COLO829 (cell line): ENCODE measurements at places on chromosomes 5 and 9.

DNA sequence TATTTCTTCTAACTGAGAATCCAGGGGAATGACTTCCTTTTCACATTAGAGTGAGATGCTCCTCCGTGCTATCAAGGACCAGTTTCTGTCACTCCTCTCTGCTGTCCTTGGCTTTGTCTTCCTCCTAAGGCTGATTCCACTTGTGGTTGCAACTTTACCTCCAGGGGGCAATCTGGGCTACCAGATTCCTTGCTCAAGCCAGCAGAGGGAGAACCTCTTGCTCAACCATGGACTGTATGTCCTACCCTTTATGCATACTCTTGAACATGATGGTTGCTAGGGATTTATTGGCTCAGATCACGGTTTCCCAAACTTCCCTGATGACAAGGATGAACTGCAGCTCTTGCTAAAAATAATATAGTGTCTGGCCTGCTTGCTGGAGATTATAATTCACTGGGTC is 24.0 kb downstream of the NNT start:
- DNase-seq: peak; percentile 72

DNA sequence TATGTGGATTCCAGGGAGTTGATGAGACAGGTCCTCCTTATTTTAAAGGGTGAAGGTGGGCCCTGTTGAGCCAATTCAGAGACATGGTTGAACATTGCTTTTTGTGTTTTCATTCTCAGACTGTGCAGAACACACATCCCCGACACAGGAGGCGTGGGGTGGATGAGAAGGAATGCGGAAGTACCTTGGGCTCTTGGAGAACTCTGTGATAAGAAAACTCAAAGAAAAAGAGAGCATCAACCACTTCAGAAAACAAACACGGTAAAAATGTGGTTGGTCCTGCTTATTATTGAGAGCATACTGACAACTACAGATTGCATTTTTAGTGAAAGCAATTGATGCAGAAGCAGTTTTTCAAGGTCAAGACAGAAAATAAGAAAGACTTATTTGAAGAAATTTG is 659.8 kb downstream of the IRX1 start:
- no peak for DNase-seq

DNA sequence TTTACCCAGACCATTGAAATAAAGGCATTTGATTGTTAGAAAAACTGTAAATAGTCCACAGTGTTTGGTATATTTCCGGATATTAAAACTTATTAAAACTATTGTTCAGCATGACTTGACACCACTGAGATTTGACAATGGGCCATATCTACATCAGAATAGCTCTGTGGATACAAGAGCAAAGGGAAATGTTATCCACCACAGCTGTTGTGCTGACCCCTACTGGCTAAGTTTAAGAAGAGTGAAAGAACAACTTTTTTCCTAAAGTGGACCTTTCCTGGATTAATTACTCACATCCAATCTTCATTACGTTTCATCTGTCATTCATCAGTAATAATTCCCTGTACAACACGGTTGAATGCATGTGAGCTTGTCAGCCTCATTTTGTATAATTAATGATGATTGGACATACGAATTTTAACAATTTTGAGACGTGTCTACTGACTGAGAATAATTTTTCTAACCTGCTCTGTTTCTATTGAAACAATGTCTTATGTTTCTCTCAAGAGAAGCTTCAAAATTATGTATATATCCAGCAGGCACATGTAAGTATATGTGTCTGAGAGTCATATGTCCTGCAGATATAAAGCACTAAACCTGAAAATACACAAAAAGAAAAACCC is 1952.6 kb downstream of the MAT2B start:
- peak; percentile 12 for DNase-seq

DNA sequence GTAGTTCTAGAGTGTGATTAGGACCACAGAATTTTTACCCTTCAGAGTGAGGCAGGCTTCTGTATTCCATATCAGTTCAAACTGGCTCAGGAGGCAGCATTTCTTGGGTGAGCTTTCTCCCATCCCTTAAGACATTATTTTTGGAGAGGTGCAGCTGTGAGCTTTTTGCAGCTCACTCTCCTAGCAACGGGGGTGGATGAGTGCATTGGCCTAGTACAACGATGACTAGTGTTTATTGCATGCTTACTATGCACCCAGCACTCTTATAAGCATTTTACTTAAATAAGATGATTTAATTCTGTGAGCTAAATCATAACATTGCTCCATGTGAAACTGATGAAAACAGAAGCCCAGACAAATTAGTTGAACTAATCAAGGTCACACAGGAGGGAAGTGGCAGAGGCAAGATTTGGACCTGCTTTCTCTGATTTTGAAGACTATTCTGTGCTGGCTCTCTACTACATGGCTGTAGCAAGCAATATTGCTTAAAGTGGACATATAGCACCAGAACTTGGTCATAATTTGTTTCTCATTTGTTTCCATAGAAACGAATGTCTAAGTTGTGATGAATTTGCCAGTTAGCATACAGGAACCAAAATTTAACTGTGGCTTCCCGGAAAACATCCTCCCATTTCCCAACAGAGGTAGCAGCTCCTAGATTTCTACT is 372.1 kb upstream of the RIOK2 start:
- DNase-seq: no peak

DNA sequence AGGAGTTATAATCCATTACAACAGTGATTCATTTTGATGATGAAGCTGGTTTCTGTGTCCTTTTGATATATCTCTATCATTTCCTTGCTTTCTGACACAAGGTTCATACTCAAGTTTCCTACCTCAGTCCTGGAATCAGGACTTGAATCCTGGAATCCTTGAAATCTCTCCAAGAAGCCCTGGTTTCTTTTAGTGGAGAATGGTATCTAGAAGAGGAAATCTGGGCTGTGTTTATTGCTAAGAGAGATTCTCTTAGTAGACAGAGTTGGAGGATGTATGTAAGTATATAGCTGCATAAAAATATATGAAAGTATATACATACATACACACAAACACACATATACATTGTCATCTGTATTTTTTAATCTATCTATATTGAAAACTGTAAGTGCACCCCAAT is 114.4 kb downstream of the GCNT1 start:
- DNase-seq: no peak

DNA sequence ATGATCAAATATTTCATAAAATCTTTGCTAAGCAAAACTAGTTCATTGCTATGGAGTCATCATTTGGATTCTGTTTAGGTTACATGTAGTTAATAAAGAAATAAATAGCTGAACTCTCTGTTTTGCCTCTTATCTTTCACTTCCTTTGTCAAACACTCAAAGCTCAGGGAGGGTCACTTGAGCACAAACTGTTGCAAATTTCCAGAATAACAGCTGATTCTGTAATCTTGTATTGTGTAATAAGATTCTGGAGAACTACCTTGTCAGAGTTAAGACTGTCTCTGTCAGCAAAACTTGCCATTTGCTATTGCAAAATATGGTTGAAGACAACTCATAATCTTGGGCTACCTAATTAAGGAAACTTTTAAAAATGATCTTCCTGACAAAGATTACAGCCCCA is 182.0 kb upstream of the MOCS2 start:
- DNase-seq: no peak

GRCh38 chr9:23733495-23734078 is 92.5 kb downstream of the ELAVL2 start:
- DNase-seq: no peak

DNA sequence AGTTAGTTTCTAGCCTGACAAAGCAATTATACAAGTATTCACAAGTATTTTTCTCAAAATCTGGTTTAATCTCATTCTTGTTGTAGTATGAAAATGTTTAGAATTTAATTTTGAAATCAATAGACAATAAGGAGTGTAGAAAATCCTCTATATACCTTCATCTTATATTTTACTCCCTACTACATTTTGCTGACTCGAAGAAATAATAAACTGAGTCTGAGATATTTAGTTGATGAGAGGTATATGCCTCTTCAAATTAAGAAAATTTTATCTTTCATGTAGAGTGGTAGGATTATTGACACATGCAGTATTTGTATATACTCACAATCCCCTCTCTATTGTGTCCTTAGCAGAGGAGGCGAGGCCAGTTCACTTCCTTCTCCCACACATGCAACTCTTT is 477.7 kb downstream of the MAN2A1 start:
- no peak for DNase-seq
